ENCODE measurements at places on chromosomes 16 and 17. TPM values are rescaled to one million over a fixed set of nuclear protein-coding genes. Genes with fewer than 3 reads are reported as not detected.

DNA sequence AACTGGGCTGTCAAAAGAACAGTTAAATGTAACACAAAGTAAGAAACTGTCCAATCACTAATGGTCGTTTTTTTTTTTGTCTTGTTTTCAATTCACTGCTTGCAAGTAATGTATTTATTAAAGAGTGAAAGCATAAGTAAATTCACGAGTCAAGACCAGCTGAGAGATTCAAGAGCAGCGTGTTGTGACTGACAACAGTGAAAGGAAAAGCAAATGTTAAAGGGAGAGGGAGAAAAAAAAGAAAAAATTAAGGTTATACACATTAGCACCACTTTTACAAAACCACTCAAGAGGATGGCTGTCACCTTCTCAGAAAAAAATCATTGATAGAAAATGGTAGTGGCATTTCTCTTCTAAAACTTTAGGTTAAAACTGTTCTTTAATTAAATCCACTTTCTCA lies 36.1 kb downstream of the GPATCH8 start:
- no peak for DNase-seq

GRCh38 chr17:35342276-35342675 lies 31.1 kb downstream of the SLFN11 start:
- DNase-seq, result no peak

GRCh38 chr17:31696703-31697325 lies 162.2 kb downstream of the COPRS start:
- no peak for DNase-seq

DNA sequence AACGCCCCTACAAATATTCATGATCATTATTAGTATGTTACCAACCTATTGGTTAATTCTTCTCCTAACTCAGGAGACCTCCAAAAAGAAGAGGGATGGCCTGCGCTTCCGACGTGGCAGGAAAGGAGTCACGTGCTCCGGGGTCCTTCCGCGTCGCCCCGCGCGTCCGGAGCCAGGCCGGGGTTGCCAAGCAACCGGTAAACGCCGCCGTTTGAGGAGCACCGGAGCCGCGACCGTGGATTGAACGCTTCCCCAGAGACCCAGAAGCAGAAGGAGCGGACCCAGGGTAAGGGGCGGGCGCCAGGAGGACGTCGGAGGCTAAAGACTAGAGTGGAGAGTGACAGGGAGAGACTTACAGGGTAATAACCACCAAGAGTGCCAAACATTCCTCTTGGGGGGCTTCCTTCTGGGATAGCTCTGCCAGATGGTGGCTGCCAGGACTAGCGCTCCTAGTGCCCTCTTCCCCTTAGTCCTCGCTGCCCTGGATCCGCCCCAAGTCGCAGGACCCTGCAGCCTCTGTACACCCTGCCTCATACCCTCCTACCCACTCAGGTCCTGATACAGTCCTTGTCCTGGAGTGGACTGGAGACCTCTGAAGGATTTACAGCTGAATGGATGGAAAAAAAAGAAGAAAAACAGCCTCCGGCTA lies at the start of gene DNAI2:
Gene DNAI2 (plus strand): TSS at position 175 of the 649 bp plus-strand sequence. CDS start 7,584 bp downstream, outside the sequence.
- no peak for DNase-seq

DNA sequence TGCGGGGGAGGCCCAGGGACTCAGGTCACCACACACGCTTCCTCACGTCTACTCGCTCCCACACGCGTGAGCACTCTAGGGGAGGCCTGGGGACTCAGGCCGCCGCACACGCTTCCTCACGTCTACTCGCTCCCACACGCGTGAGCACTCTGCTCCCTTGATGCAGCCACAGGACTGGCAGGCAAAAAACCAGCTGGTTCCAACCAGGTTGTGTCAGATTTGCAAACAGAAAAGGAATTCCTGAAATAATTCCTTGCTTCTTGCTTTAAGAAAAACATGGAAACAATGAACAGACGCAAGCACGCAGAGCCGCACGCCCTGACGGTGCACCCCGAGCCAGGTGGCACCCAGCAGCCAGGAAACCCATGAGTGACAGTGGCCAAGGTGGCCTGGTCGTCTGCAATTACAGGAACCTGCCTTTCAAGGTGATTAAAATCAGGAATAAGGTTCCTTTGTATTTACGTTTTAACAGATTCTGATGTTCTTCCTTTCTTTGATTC lies 37.9 kb downstream of the LMF1 start:
- no peak for DNase-seq

- peak; percentile 53 for DNase-seq
Measured at GRCh38 chr16:61500851-61501250, 535.4 kb downstream of the CDH8 start.

DNA sequence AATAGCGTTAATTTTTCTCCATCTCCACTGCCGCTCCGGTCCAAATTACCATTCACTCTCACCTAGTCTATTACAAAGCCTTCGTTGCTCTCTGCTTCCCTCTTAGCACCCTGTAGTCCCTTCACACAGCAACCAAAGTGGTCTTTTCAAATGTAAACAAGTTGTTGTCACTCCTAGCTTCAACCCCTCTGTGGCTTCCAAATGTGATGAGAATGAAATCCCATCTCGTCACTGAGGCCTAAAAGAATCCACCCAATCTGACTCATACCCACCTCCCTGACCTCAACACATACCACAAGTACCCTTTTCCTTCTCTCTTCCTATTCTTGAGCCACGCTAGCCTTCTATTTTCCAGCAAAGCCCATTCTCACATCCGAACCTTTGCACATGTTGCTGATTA lies 2.2 kb upstream of the PELP1 start:
- DNase-seq, result no peak

DNA sequence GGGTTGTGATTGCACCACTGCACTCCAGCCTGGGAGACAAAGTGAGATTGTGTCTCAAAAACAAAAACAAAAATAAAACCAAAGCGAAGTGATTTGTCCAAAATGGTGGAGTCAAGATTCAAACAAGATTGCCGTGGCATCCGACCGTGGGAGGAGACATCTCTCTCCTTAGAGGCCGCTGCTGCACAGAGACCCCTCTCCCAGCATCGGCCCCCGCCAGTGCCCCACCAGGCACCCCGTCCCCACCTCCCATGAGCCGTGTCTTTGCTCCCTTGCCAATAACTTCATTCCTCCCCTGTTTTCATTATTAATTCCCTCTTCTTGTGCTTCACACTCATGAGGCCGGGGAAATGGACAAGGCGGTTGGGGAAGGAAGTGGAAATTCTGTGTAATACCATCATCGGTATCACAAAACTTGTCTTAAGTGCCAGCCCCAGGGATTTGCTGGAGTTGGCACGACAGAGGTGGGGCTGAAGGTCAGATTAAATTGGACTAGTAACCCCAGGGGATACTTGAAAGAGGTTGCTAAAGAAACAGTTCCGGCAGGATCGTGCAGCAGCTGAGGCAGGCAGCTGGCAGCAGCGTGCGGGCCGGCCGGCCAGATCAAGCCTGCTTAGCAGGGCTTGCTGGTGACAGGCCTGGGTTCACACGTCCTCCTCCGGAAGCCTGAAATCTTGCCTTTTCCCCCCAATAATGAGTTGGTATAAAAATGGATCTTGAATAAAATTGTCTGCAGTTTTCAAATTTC lies 66.8 kb downstream of the RTN4RL1 start:
- DNase-seq, result no peak

DNA sequence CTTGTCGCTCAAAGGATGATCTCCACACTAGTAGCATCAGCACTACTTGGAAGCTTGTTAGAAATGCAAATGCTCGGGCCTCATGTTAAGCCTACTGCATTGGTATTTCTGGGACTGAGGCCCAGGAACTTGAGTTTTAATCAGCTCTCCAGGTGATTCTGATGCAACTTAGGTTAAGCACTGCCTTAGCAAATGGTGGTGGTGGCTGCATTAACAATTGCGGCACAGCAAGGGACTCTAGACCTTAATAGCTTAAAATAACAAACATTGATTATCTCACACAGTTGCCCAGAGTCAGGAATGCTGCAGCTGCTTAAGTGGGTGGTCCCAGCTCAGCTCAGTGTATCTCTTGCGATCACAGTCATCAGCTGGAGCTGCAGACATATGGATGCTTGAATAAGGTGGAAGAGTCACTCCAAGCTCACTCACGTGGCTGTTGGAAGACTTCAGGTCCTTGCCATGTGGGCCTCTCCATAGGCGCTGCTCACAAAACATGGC lies 25.8 kb downstream of the HS3ST3A1 start:
- DNase-seq, result no peak

MYH11 gene
- not detected for total RNA-seq

PPP1R27 gene
- total RNA-seq, result not detected

DNA sequence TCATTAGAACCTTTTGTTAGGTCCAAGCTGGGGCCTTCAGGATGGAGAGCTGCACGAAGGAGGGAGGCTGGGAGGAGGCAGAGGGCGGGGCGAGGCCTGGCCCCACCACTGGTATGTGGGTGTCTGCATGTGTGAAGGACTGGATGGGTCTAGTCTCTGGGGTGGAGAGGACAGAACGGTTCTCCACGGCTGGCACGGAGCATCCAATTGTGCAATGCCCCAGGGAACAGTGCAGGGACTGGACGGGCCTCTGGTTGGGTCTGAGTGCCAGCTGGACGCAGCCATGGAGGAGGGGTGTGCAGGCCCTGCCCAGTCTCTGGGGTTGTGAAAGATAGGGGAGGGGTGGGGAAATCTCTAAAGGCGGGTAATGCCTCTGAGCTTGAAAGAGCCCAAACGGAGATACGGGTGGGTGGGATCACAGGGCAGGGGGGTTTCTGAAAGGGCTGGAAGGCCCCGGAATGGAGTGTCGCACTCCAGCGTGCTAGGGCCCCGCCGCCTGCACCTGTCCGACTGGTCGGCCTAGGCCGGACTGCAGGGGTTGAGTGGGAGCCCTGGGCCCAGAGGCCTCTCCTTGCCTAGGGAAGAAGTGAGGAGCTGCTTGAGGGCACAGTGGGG lies 1.6 kb downstream of the PPL start:
- DNase-seq, result no peak

GRCh38 chr17:43431714-43432523 lies 33.1 kb downstream of the ARL4D start:
- DNase-seq, result no peak

RAPGEFL1 gene
- total RNA-seq, result 5.9 TPM

DNA sequence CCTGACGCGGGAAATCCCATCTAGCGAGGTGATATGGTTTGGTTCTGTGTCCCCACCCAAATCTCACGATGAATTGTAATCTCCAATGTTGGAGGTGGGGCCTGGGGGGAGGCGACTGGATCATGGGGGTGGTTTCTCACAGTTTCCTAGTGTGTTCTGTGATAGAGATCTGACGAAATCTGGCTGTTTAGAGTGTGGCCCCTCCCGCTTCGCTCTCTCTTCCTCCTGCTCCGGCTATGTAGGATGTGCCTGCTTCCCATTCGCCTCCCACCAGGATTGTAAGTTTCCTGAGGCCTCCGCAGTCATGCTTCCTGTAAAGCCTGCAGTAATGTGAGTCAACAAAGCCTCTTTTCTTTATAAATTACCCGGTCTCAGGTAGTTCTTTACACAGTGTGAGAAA lies 31.6 kb downstream of the IFT140 start:
- DNase-seq, result no peak

SPNS2 gene
- 2.3 TPM for total RNA-seq

DNA sequence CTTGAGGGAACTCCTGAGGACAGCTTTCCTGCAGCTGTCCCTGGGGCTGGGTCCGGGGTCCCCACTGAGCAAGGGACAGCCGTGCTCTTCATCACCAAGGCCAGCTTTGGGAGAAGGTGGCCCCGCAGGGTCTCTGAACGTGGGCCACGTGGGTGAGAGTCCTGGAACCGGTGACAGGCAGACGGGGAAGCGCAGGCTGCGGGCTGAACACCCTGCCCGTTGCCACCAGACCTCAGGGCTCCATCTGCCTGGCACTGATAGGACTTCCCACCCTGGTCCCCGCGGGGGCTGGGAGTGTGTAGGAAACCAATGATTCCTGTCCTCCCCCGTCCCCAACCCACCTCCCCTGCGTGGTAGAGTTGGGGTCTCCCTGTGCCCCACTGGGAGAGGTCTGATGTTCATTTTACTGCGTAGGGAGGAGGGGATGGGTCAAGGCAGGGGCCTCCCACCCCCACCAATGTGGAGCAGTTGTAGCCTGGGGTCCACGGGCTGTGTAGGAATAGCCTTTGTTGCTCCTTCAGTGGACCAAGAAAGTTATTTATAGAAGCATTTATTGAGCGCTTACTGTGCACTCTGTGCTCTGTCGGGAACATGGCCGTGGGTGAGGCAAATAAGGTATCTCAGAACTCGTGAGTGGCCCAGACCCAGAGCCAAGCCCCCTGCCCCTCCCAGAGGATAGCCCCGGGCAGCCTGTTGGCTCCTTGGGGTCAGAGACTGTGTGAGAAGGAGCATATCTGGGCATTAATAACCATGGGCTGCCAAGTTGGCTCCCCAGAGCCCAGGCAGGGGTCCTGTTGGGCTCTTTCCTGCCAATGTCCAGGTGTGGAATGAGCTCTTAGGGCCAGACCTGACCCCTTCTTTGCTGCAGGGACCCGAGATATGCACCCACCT lies 1.3 kb downstream of the ADGRG1 start:
- DNase-seq, result no peak

GRCh38 chr17:45640141-45640850 lies 143.8 kb upstream of the CRHR1 start:
- peak; percentile 52 for DNase-seq

- DNase-seq, result no peak
Measured at GRCh38 chr17:32116937-32117336, 25.4 kb upstream of the RHOT1 start.

GRCh38 chr17:33779234-33779591 lies 475.9 kb upstream of the CCL2 start:
- DNase-seq, result peak; percentile 69

DNA sequence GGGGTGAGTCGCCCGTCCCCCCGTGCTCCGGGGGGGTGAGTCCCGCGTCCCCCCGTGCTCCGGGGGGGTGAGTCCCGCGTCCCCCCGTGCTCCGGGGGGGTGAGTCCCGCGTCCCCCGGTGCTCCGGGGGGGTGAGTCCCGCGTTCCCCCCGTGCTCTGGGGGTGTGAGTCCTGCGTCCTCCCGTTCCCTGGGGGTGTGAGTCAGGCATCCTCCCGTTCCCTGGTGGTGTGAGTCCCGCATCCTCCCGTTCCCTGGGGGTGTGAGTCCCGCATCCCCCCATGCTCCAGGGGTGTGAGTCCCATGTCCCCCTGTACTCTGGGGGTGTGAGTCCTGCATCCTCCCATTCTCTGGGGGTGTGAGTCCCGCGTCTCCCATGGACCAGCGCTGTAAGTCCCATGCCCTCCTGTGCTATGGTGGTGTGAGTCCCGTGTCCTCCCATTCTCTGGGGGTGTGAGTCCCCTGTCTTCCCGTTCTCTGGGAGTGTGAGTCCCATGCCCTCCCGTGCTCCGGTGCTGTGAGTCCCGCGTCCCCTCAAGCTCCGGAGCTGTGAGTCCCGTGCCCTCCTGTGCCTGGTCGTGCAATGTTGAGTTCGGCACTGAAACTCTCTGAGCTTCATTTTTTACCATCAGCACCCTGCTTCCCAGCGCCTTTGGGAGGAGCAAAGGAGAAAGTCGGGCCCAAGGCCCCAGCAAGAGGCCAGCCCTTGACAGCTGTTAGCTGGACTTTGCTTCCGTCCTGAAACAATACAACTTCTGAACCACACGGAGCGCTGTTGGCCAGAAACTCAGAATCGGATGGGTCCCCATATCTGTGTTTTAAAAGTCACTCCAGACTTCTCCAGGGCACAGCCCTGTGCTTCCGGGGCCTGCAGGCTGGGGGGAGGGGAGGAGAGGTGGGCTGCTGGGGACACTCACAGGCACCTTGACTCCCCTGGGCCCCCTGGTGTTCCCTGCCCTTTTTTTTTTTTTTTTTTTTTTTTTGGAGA lies 11.5 kb upstream of the ZC3H18 start:
- peak; percentile 44 for DNase-seq

Data from Caki2 (cell line).